CD4-positive, alpha-beta T cell treated with Interleukin-4 for 4 hours (primary cell): ENCODE measurements at places on chromosomes 2 and 18.

GRCh38 chr2:44789971-44790721 is 151.4 kb upstream of the SIX3 start:
- DNase-seq = no peak

GRCh38 chr2:20065885-20066602 is 14.6 kb upstream of the LAPTM4A start:
- no peak for DNase-seq

- DNase-seq = peak; percentile 63
These were observed at the start of gene ASTL for GRCh38 chr2:96138179-96139145. Gene ASTL, minus strand, starts transcription at chr2:96138502. Its CDS starts 66 bp downstream, at chr2:96138436.

DNA sequence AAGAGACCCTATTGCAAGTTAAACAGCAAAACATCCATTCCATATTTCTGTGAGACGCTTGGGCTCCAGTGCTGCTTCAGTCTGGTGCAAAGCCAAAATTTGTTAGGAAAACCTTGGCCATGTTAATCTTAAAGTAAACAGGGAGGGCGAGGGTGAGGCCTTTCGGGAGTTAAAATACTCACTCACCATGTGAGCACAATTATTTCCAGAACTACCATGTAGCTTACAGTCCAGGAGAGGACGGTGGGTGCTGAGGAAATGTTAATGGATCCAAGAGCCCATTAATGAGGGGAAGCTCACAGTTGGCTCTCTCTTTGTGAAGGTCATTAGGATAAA is 286.4 kb downstream of the SLC8A1 start:
- DNase-seq = no peak

GRCh38 chr18:34990597-34990996 is 50.6 kb upstream of the MAPRE2 start:
- no peak for DNase-seq

- no peak for DNase-seq
These were observed 86.9 kb upstream of the ZC3H15 start for GRCh38 chr2:186399082-186399644.

DNA sequence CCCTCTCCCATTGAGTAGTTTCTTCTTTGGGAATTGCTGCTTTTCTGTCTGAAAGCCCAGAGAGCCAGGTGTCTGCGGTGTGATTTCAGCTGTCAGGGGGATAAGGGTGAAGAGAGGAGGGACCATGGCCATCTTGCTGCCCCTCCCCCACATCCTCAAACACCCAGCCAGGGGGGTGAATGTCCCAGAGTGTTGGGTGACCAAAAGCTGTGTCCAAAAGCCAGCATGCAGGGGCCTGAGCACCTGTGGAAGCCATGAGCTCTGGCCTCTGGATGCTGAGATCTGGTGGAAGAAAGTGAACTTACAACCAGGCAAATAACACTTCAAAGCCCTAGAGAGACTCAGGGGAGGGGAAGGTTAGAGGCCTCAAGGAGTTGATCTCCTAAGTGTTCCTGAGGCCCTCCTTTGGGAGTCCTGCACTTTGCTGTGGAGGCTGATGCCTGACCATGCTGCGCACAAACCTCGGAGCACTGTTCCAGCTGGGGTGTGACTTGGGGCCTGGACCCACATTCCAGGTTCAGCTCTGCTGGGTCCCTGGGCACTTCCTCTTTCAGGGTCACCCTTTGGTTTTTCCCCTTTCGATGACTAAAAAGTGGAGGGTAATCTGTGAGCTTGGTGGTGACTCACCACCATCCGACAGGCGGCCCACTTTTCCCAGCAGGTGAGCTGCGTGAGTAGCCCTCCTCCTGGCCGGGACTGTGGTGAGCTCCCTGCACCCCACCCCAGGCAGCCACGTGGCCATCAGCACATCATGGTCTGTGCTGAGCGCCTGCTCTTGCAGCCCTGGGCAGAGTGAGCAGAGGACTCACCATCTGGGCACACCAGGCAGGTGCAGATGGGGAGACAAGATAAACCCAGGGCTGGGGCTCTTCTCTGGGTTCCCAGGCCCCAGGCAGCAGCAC is 66.8 kb upstream of the FOSL2 start:
- DNase-seq = peak; percentile 3

DNA sequence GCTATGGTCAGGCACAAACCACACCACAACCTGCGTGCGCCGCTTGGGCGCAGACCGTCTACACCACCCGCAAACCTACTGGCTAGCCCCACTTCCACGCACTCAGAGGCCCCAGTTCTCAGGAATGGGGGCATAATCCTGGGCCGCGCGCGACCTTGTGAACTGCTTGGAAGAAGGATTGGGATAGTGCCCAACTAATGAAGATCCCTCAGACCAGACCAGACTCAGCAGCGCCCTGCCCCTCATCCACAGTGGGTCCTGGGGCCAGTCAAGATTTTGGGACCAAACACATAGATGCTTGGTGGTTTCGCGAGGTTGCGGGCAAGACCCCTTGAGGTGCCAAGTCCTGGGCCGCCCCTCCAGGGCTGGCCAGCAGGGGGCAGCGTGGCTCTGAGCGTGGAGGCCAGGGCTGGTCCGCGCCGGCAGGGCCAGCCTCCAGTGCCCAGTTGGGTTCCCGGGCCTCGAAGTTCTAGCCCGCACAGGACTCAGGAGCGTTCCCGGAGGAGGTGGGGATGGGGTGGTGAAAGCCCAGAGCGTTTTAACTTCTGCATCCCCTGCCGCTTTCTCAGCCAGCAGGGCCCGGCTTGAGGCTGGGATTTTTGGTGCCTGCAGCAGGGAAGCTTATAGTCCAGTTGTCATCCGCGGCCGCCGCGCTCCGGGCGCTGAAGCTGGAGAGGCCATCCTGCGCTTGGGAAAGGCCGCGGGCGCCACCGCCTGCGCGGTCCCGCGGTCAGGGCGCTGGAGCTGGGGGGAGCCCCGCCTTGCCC is 8.3 kb downstream of the OSR1 start:
- peak; percentile 30 for DNase-seq

- DNase-seq = no peak
These were observed 152.5 kb upstream of the PKDCC start for GRCh38 chr2:41895334-41895664.

- no peak for DNase-seq
These were observed 5.2 kb downstream of the ZNF385B start for GRCh38 chr2:179856205-179856604.

DNA sequence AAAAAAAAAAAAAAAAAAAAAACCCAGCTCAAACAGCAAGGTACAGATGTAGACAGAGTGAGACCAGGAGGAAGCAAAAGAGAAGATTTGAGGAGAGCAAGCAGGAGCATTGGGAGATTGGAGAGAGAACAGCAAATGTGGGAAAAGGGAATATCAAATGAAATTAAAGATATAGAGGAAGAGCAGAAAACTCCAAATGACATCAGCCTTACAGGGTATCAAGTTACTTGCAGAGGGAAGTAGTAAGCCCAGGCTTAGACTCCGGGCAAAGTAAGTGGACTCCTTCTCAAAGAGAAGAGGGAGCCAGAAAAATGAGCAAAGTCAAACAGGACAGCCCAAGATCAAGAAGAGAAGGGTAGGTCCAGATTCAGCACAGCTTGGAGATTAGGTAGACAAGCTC is 93.3 kb upstream of the PPP1CB start:
- DNase-seq = no peak

GRCh38 chr2:232361646-232362045 is 16.9 kb upstream of the ALPP start:
- no peak for DNase-seq

GRCh38 chr2:138298120-138298814 is 203.3 kb upstream of the SPOPL start:
- DNase-seq = no peak

GRCh38 chr2:130759906-130760753 is 4.8 kb downstream of the AMER3 start:
- no peak for DNase-seq

DNA sequence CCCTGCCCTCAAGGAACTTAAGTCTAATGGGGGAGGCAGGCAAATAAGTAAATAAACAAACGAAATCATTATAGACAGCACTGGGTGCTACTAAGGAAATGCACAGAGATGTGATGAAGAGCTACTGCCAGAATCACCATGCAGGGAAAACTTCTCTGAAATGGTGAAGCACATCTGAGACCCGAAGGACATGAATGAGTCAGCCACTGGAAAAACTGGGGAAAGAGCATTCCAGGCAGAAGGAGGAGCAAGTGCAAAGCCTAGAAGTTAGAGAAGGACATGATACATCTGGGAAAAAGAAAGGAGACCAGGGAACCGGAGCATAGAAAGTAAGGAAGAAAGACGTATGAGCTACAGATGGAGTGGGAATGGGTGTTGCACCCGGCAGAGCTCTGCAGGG is 56.8 kb downstream of the TGFA start:
- no peak for DNase-seq

DNA sequence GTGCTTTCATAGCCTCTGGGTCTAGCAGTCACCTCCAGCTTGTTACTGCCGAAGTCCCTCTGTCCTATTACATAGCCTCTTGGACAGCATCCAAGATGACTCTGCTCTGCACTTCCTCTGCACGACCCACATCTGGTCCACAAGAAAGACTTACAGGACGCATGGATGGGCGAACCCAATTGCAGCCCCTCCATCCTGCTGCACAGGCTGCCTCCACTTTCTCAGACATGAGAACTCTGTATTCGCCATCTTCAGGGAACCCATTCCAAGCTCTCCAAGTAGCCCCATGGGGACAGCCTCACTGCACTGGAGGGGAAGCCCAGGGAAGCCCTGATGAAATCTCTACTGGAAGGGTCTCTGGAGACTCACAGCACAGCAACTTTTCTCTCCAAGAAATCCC is 172.1 kb downstream of the GFPT1 start:
- no peak for DNase-seq

DNA sequence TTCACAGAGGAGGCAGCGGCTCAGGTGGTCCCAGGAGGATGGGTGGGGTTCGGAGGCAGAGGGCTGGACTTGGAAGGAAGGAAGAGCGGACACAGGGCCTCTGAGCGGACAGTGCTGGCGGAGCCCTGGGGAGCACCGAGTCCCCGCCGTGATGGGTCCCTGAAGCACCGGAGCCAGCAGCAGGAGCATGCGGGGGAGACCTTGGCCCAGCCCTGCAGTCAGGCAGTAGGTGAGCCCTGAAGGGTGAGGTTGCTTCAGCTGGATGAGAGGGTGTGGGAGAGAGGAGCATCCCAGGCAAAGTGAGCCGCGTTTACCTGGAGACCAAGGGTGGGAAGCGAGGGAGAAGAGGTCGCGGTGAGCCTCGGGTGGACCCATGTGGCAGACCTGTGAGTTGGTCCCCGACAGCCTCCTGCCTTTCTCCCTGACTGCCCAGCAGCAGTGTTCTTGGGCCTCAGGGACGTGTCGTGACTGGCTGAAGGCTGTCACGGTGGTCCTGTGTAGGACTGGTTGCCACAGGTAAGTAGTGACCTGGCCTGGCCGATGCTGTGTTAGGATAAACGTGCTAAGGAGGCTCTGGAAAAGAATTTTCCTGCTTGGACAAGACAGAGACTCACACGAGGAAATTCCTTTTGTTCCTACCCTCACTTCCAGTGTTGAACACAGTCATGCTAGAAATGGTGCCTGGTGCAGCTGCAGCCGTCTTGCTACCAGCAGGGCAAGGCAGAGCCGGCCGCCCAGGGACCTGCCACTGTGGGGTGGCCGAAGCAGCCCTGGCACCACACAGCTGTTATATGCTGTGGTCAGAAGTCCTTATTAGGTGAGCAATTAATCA is 73.0 kb downstream of the RRM2 start:
- no peak for DNase-seq

- no peak for DNase-seq
These were observed 301.8 kb downstream of the XIRP2 start for GRCh38 chr2:167190053-167190452.

- no peak for DNase-seq
These were observed 6.2 kb downstream of the PRKD3 start for GRCh38 chr2:37318401-37318800.

GRCh38 chr2:5921081-5921642 is 229.0 kb downstream of the SOX11 start:
- DNase-seq = no peak

GRCh38 chr2:63814114-63814513 is 27.6 kb upstream of the UGP2 start:
- DNase-seq = no peak

DNA sequence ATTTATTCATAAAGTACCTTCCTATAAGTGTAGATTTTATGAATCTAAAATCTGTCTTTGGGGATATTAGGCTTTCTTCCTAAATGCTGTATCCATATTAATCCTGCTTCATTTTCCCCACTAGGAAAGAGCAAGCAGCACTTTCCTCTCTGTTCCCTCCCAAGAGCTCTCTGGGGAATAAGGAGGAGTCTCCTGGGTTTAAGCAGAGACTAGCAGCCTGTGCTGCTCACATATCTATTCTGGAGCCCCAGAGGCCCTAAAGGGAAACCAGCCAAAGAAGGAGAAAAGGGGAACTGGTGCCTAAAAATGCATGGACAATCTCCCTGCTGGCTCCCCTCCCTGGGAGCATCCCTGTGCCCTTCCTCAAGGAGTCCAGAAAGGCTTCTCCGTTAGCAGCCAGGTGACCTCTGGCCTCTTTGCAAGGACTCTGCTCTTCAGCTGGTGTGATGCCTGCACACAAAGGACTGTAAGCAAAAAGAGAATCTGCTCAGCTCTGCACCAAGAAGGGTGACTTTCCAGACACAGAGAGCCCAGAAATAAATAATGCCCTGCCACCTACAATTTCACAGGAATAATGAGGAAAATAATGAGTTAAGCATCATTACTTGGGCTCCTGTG is 270.6 kb downstream of the SS18 start:
- no peak for DNase-seq

- DNase-seq = no peak
These were observed 76.3 kb downstream of the STPG4 start for GRCh38 chr2:47078541-47079482.

DNA sequence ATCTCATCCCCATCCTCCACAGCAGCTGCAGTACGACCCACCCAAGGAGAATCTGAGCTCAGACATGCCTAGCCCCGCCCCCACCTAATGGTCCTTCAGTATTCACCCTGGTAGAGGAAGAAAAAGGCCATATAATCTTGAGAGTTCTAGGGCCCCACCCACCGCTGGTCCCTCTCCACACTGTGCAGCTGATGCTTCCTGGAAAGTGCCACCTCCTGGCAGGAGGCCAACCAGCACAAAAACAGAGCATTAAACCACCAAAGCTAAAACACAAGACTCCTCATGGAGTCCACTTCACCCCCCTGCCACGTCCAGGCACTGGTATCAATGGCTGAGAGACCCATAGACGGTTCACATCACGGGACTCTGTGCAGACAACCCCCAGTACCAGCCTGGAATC is 40.7 kb downstream of the MC4R start:
- no peak for DNase-seq

DNA sequence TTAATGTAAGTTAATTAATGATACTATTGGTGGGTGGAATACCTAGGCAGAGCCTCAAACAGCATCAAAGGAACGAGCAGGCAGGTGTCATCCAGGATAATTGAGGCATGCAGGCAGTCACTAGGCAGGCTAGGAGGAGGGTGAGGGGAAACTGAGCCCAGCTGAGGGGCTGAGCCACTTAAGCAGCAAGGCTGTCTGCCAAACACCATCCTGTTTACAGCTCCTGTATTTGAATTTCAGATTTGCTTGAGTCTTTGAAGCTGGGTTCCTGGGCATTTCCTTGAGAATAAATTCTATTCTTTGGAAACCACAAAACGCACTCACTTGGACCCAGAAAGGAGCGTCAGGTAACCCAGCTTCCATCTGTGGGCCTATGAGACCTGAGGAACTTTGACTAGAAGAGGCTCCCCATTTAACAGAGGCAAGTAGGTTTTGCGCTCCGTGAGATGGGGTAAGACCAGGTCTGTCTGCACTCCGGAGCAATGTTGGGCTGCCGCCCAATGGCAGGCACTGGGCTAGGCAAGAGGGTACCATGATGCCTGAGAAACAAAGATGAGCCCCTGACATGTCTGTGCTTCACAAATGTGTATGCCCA is 2.0 kb downstream of the EDAR start:
- DNase-seq = peak; percentile 23

- DNase-seq = no peak
These were observed 9.7 kb downstream of the FMNL2 start for GRCh38 chr2:152344579-152345195.

GRCh38 chr18:66495844-66496243 is 108.0 kb downstream of the CDH19 start:
- DNase-seq = no peak
